ENCODE measurements at places on chromosomes 6 and 20.

GRCh38 chr6:154111025-154111424 is 72.0 kb downstream of the OPRM1 start:
- no peak for DNase-seq

DNA sequence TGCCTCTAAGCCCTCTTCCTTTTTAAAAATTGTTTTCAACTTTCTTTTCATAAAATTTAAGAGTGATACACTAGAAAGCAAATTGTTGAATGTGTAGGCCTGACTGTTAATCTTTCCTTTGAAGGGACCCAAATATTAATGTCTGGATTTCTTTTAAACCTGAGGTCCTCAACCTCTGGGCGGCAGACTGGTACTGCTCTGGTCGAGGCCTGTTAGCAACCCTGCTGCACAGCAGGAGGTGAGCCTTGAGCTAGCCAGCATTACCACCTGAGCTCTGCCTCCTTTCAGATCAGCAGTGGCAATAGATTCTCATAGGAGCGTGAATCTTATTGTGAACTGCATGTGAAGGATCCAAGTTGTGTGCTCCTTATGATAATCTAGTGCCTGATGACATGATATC is 191.2 kb downstream of the MANEA start:
- DNase-seq = no peak

DNA sequence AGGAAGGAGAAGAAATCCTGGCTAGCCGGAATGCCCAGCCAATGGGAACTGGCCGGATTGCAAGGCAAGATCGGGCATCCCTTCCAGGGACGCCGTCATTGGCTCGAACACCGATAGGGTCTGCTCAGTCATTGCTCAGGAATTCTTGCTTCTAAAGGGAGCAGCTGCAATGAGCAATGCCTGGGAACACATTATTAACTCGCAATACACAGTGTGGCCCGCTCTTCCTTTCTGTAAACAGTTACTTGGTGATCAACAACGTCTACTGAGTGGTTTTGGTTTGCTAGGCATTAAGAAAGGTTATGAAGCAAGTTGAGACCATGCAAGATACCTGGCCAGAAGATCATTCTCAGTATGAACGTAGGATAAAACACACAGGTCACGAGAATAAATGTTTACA is 165.4 kb upstream of the CITED2 start:
- DNase-seq = peak; percentile 92

- DNase-seq = no peak
Observed at GRCh38 chr6:38078671-38079070, 259.1 kb downstream of the ZFAND3 start.

- no peak for DNase-seq
Observed at GRCh38 chr6:163661272-163661671, 246.8 kb downstream of the QKI start.

- no peak for DNase-seq
Observed at GRCh38 chr6:170096191-170096802, 194.6 kb downstream of the DLL1 start.

DNA sequence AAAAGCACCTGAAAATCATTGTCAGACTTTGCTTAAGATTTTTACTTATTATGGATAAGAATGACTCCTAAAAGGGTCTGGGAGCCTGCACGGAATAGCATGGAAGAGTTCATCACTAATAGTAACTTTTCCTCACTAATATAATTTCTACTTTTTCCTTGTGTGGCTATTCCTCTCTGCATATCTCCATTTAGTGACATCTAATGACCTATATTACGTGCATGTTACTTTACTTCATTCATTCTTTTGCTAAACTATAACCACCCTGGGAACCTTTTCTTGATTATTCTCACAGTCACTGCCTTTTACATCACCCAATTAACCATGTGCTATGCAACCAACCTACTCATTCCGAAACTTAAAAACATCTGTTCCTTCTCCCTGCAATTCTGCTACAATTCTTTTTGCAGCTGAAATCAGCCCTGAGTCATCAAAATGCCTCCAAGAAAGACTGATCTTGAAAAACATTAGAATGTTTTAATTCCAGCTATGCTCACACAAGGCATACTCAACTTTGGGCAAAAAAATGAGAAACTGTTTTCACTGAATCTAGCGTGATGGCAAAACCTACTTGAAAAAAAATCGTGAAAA is 313.3 kb downstream of the RNGTT start:
- DNase-seq = peak; percentile 71

DNA sequence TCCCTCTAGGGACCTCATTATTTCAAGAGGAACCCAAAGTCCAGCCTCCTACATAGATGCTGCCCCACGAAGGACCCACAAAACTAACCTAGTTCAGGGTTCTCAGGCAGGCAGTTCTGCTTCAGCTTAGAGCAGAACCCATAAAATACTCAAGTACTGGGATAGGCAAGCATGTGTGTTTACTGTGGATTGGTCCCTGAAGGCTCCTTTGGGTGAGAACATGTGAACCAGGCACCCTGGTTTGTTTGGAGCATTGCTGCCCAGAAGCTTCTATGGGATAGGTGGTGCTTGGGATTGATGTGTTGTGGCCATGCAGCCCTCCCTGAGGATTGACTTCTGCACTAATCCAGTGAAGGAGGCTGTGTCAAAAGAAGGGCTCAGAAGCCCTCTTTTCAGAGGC is 14.9 kb upstream of the EFHC1 start:
- no peak for DNase-seq

GRCh38 chr6:91288741-91289140 is 701.9 kb upstream of the MAP3K7 start:
- DNase-seq = no peak

- no peak for DNase-seq
Observed at GRCh38 chr6:2741756-2742155, 9.0 kb downstream of the MYLK4 start.

GRCh38 chr20:1313236-1313964 is 15.5 kb downstream of the SDCBP2 start:
- peak; percentile 12 for DNase-seq

DNA sequence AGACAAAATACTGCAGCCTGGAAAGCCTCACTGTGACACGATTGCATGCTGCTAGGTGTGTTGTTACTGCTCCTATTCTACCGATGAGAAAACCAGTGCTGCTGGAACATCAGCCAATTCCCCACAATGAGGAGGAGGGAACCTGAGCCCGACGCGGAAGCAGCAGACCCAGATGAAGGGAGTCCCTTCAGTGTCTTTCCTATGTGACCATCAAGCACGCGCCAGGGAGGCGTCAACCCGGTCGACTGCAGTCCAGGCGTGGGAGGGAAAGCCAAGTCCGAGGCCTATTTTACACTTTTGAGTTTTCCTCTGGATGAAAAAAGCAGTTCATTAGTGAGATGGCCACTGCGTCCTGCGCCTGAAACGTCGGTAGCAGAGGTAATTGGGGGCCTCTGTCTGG is 63.3 kb downstream of the STK35 start:
- DNase-seq = no peak

DNA sequence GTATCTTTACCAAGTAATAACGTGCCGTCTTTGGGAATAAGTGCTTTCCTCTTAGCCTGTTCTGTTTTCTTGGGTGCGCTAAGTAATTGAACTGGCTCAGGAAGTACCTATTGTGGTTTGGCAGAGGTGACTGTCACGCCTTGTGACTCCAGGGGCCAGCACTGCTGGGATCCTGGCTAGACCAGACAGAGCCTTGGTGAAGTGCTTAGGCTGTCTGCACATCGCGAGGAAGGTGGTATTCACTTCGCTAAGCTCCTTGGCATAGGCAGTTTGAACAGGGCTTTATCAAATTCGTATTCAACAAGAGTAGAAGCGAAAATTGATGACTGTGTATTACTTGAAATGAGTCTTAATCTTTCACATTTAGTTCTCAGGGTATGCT is 17.6 kb downstream of the PRDM1 start:
- DNase-seq = no peak

GRCh38 chr6:83711958-83712357 is 3.1 kb upstream of the SNAP91 start:
- no peak for DNase-seq

DNA sequence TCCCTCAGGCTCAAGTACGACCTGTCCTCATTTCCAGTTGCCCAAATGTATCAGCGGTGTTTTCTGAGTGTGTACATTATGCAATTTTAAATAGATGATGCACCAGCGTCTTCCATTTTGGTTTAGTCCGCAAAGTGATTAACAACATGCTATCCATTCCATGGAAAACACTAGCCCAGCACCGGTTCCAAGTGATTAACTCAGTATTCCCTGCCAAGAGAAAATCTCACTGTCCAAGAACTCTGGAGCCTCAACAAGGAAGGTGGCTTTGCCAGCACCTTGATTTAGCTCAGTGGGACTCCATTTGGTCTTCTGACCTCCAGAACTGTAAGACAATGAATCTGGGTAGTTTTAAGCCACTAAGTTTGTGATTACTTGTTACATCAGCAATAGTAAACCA is 107.2 kb downstream of the FOXC1 start:
- no peak for DNase-seq

- DNase-seq = no peak
Observed at GRCh38 chr6:105600336-105601260, 197.7 kb upstream of the PREP start.
